WTC11 (cell line): ENCODE measurements at places on chromosomes 16 and 17. TPM values are rescaled to one million over a fixed set of nuclear protein-coding genes. Genes with fewer than 3 reads are reported as not detected.

DNA sequence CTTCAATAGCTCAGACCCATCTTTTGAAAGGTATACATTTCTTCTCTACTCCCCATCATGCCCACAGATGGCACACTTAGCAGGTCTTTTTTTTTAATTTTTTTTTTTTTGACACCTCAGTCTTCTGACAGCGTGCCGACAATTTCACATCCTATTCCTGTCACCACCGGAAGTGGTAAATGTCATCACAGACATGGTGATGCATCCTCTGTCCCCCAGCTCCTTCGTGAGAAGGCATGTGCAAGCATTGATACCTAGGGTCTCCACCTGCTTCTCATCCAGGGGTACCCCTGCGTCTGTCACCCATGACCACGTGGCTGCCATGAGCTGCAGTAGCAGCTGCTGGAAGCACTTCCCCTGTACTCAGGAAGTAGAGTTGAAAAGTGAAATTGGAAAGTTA is 35.6 kb downstream of the ELAC2 start:
- no peak for DNase-seq
- H3K27ac ChIP-seq: no peak overlapping the region
- peaks cover 10% of the 10 kb centered on the region for H3K36me3 ChIP-seq
- H3K4me3 ChIP-seq: no peak overlapping the region
- H3K4me1 ChIP-seq: peaks cover 21% of the 10 kb centered on the region
- H3K27me3 ChIP-seq: no peaks in the 10 kb centered on the region

GRCh38 chr16:79317026-79317425 is 283.5 kb downstream of the MAF start:
- H3K27ac ChIP-seq: no peak overlapping the region
- no peak overlapping the region for H3K4me3 ChIP-seq
- no peak for DNase-seq
- H3K27me3 ChIP-seq: no peaks in the 10 kb centered on the region
- peaks cover 52% of the 10 kb centered on the region for H3K4me1 ChIP-seq

GRCh38 chr17:16141685-16142084 is 73.6 kb downstream of the NCOR1 start:
- no peak overlapping the region for H3K4me3 ChIP-seq
- H3K27ac ChIP-seq: no peak overlapping the region
- no peaks in the 10 kb centered on the region for H3K4me1 ChIP-seq

- H3K36me3 ChIP-seq: no peaks in the 10 kb centered on the region
- peaks cover 3% of the 10 kb centered on the region for H3K4me1 ChIP-seq
- no peak overlapping the region for H3K4me3 ChIP-seq
- no peak overlapping the region for H3K27ac ChIP-seq
- DNase-seq: no peak
These were observed 32.8 kb upstream of the TNRC6A start for GRCh38 chr16:24696699-24697098.

- no peak overlapping the region for H3K27ac ChIP-seq
- DNase-seq: no peak
- H3K27me3 ChIP-seq: peaks cover 67% of the 10 kb centered on the region
- no peaks in the 10 kb centered on the region for H3K36me3 ChIP-seq
- no peaks in the 10 kb centered on the region for H3K4me1 ChIP-seq
- H3K4me3 ChIP-seq: no peak overlapping the region
These were observed 22.4 kb downstream of the SPNS2 start for GRCh38 chr17:4520894-4521600.

DNA sequence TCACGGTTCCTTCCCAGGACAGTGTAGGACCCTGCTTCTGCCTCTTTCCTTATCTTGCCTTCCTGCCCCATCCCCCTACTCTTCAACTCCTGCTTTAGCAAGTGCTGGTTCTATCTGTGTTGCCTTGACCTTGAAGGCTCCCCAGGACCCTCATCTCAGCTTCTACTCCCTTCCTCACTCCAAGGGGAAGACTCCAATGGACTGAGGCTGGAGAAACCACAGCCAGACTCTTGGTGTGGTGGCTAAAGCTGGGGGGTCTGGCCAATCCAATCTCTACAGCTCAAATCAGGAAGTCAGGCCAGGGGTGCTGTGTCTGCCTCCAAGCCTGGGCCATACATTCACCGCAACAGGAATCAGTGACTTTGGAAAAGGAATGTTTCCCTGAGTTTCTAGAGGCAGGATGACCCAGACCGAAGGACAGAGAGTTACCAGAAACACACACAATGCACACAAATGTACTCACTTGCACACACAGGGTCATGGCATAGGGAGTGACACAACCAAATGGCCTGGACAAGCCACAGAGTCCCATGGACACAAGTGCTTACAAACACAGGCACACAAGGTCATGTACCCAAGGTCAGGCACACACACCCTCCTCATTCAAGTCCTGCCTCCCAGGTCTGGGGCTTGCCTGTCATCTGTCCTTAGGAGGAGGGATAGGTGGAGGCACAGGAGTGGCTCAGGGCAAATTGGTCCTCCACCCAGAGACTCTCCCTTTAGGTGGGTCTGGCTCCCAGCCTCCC is 1.7 kb upstream of the HSD11B2 start:
- peak overlapping the region; percentile 77 for H3K4me3 ChIP-seq
- no peaks in the 10 kb centered on the region for H3K36me3 ChIP-seq
- no peak for DNase-seq
- H3K4me1 ChIP-seq: peaks cover 77% of the 10 kb centered on the region
- peaks cover 12% of the 10 kb centered on the region for H3K27me3 ChIP-seq

TVP23A gene
- total RNA-seq: 1.2 to 3.1 TPM (median 2.1 TPM) in 3 replicates

FBXO39 gene
- total RNA-seq: not detected in 3 replicates

NAGS gene
- total RNA-seq: 6.1 to 8.6 TPM (median 7.6 TPM) in 3 replicates
